ENCODE measurements at places on chromosomes 16 and 17.
A peak's percentile ranks its signal among the peaks of the same experiment; 100 is the strongest.

DNA sequence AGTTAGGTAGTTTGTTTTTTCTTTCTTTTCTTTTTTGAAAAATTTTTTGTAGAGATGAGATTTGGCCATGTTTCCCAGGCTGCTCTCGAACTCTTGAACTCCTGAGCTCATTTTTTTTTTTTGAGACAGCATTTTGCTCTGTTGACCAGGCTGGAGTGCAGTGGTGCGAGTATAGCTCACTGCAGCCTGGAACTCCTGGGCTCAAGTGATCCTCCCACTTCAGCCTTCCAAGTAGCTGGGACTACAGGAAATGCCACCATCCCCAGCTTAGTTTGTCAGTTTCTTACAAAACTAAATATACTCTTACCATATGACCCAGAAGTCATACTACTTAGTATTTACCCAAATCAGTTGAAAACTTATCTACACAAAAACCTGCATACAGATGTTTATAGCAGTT lies 14.4 kb upstream of the FBXO47 start:
- DNase-seq, result no peak

DNA sequence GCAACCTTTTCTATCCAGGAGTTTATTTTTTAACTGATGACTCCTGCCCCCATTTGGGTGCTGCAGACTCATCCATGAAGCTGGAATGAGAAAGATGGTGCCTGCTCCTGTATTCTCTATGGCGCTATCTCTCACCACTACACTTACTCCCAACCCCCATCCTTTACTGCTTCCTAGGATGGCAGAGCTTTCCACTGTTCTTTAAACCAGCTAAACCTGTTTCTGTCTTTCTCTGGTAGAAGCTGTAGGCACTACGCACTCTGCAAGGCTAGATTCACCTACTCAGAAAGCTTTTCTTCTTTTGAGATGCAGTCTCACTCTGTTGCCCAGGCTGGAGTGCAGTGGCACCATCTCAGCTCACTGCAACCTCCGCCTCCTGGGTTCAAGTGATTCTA lies 47.0 kb downstream of the ADAMTS18 start:
- no peak for DNase-seq

- DNase-seq, result no peak
These were observed 1.5 kb downstream of the TMEM100 start for GRCh38 chr17:55720919-55721836.

GRCh38 chr17:49482144-49482817 lies 12.8 kb upstream of the NGFR start:
- no peak for DNase-seq

DNA sequence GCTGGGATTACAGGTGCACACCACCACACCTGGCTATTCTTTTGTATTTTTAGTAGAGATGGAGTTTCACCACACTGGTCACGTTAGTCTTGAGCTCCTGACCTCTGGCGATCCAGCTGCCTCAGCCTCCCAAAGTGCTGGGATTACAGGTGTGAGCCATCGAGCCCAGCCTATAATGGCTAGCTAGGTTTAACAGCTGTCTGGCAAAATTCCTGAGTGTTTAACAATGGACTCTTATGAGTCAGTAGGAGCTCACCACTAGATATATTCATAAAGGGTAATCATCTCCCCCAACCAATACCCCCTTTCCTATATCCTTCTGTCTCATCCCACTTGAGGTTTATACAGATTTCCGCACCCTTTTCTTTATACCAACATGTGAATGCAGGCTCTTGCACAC lies 91.5 kb upstream of the CDH13 start:
- no peak for DNase-seq

DNA sequence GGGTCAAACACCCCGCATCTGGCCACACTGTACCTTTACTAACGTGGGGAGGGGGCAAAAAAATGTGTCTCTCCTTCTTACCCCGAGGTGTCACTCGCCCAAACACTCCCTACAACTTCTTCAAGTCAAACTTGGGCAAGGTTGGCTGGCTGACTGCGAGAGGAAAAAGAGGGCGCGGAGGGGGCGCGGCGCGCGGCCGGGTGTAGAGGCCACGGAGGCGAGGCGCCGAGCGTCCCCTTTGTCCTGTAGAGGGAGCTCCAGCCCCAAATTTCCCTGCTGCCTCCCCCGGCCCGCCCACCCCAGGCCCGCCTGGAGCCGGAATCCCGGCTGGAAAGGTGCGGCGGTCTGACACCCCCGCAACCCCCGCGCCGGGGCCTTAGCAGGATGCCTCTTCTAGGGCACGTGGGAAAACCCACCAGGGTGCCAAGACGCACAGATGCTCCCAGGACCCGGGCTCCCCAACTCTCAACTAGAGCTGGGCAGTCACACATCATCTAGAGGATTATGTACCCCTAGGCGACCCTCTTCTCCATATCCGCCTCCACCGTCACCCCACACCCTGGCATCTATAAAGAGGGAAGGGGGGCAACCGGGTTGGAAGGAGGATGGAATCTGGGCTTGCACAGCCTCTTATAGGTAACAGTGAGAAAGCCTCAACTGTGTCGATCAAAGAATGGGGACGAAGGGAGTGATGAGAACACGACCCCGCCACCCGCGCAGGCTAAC lies 4.2 kb downstream of the IRX3 start:
- DNase-seq, result no peak

DNA sequence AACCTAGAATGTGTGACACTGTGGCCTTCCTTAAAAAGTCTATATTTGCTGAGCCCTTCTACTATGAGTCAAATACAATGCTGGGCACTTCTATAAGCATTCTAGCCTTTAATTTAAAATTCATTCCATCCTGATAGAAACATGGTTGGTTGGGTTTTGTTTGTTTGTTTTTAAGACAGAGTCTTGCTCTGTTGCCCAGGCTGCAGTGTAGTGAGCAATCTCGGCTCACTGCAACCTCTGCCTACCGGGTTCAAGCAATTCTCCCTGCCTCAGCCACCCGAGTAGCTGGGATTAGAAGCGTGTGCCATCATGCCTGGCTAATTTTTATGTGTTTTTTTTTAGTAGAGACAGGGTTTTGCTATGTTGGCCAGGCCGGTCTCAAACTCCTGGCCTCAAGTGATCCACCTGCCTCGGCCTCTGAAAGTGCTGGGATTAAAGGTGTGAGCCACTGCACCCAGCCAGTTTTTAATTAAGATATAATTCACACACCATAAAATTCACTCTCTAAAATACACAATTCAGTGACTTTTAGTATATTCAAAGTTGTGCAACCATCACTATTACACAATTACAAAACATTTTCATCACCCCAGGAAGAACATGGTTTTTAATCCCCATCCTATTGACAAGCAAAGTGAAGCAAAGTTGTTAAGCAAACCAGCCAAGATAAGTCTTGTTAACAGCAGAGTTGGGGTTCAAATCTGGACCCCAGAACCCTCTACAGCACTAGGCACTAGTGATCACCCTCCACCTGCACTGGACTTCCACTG lies 42.8 kb downstream of the CMTM4 start:
- no peak for DNase-seq

DNA sequence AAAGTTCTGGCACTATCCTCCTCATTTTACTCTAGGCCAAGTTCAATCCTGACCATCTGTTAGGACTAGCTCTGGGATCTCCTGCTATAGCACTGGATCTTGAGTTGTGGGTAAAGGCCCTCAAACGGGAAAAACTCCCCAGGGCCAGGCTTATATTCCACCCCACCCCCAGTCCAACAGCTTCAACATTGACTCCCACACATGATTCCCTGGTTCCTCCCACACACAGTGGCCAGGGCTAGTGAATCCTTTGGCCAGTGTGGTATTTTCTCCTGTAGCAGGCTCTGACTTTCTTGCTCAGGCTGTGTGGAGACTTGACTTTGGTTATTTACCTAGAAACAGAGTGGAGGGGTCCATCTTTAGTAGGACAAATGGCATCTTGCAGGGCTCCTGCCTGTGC lies 10.3 kb upstream of the AKAP10 start:
- DNase-seq, result no peak

GRCh38 chr16:2973605-2974318 lies 4.6 kb downstream of the PAQR4 start:
- peak; percentile 30 for DNase-seq

DNA sequence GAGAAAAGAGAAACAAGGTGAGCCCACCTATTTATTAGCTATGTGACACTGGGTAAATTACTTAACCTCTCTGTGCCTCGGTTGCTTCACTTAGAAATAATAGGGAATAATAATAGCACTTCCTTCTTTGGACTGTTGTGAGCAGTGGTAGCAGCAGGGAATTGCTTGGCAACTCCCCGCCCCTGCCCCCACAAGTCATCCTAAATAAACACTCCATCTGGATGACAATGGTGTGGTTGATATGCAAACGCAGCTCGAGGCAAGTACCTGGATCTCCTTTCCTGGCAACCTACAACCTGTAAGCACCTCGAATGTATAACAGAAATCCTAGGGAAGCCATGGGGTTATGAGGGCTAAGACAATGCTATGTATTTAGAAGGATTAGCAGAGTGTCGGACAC lies 9.1 kb downstream of the TEKT3 start:
- DNase-seq, result no peak

DNA sequence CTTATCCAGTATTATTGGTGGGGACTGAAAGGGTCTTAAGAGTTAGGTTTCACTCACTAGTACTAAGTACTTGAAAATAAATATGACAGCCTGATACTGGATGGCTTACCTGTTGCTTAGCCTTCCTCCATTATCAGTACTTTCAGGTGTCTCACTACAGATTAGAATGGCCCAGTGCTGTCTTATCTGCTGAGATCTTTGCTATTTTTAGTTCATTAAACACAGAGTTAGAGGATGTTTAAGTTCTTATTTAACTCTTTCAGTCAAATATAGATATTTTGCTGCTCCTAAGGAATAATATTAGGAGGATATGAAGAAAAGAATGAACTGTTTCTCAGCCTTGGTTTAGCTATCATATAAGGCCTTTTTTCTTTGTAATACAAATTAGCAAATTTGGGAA lies 74.8 kb downstream of the NLK start:
- no peak for DNase-seq

GRCh38 chr16:89923640-89924296 lies 626 bp downstream of the TUBB3 start:
- DNase-seq, result no peak

DNA sequence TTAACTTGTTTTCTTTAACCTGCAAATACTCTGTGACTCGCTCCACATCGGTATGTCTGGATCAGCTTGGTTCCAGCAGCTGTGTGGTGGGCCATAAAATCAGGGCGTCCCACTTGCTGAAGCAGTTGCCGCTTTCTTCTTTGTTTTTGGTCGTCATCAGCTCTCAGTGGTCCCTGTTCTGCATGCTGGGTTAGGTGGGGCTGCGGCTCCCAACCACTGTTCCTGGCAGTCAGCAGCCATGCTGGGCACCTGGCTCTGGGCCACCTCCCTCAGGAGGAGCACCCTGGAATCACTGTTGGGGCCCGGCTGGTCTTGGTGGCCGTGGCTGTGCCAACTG lies 23.0 kb downstream of the MGRN1 start:
- no peak for DNase-seq

DNA sequence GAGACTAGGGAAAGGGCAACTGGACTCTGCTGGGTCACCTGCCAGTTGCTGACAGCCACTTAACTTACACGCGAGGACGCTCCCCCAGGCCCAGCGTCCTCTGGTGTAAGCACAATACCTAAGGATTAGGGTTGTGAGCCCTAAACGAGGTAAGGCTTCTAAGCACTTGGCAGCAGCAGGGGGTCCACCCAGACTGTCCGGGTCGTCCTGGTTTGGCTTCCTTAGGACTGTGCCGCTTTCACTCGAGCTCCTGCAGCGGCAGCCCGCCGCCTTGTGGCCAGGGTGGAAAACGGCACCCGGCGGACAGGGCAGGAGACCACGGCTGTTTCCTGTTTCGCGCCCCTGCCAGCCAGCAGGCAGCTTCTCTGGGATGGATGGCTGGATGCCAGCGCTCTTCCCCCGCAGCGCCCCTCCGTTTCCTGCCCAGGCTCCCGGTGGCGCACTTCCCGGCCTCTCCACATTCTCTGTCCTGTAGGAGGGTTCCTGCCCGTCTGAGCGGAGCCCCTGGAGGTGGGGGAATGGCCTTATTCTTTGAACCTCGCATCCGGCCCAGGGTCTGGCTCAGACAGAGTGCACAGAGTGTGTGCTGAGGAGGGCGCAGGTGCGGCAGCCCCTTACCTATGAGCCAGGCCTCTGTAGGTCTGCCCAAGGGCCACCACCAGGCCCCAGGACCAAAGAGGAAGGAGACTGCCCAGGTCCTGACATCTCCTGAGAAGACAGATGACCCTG lies 47.0 kb upstream of the AMZ2 start:
- peak; percentile 17 for DNase-seq

- no peak for DNase-seq
These were observed 51.1 kb downstream of the USP43 start for GRCh38 chr17:9696279-9697044.

DNA sequence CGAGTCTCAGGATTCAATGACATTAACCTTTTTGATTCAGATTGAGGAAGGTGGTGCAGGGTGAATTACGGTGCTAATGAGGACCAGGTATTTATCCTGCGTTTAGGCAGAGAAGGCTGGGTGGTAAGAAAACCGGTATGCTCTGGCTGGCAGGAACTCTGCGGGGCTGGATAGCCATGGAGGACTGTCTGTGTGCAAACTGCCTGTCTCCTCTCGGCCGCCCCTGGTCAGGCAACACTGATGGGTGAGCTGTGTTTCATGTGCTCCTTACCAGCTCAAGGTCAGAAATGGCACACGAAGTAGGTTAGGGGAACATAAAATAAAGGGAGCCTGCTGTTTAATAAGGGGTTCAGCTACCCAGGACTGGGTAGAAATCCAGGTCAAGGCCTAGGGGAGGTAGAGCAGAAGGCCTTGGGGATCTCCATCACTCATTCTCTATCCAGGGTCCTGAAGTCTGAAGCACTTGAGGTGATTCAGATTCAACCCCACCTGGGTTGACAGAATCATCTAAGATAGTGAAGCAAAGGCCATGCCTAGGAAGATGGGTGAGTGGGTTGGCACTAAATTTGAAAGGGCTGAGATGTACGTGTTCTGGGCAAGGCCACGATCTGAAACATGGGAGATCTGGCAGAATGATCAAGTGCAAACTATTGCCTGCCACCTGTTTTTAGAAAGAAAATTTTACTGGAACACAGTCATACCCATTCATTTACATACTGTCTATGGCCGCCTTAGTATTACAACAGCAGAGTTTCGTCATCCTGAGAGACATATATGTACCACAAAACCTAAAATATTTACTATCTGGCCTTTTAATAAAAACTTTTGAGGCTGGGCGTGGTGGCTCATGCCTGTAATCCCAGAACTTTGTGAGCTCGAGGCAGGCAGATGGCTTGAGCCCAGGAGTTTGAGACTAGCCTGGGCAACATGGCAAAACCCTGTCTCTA lies 292.5 kb downstream of the XYLT1 start:
- no peak for DNase-seq

DNA sequence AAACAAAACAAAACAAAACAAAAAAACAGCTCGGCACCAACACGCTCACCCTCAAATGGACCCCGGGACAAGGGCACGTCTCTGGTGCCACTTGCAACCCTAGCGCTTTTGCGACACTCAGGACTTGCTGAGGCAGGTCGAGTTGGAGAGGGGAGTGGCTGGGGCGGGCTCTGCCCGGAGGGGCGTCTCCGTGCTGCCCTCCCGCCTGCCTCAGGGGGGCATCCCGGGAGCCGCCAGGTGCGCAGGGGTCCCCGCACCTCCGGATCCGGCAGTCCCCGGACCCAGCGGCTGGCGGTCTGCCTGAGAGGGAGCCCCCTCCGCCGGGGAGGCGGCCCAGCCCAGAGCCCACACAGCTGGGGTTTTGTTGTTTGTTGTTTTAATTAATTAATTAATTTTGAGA lies at the start of gene SLC52A1:
Gene SLC52A1, minus strand, starts transcription at position 112 of the 400 bp plus-strand sequence. CDS start 820 bp downstream, outside the sequence.
- DNase-seq, result no peak

GRCh38 chr17:19269106-19269505 lies 31.9 kb downstream of the EPN2 start:
- DNase-seq, result no peak
